ENCODE measurements at places on chromosomes 5 and 9.
A peak's percentile ranks its signal among the peaks of the same experiment; 100 is the strongest.

- no peak for ATAC-seq
Measured at GRCh38 chr9:38003946-38004808, 64.8 kb downstream of the SHB start.

GRCh38 chr5:147818290-147818689 lies 13.2 kb downstream of the SPINK1 start:
- no peak for ATAC-seq

DNA sequence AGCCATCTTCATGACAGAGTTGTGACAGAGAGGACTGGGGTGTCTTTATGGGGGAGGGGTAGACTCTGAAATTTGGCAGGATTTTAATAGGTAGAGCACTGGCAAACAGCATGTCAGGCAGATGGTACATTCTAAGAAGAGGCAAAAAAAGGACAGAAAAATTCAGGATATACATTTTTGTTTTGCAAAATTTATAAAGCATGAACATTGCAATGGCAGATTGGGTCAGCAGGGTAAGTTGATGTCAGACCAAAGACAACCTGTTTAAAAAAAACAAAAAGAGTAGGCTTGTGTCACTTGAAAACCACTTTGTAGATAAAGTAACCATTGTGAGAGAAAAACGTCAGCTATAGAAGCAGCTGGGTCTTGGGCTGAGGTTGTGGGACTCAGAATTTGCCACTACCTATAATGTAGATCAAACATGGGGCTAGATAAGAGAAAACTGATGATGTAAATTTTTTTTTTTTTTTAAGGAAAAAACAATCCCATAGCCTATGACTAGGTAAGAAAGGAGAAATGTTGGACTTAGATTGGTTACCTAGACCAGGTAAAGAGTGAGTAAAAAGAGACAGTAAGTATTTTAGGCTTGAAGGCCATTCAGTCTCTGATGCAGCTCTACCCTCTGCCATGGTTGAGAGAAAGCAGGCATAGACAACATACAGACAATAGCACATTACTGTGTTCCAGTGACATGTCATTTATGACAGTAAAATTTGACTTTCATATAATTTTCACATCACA lies 8.3 kb downstream of the CAMK4 start:
- peak; percentile 9 for ATAC-seq

- ATAC-seq, result no peak
Measured at GRCh38 chr9:93045521-93045920, 13.0 kb upstream of the SUSD3 start.

DNA sequence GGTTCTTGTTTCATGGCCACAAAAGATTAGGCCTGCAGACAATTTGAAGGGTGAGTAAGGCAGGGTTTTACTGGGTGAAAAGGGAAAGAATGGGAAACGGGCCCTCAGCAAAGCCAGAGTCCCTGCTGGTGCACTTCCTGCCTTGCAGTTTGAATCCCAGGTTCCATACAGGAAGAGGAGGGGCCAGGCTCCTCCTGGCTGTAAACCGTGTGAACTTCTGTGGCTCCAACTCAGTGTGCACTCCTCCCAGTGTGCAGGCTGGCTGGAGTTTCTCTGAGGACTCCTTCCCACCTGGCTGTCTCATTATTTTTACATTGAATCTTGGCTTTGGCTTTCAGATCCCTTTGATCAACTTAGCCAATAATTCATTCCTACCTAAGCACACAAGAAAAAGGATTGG lies 367.1 kb upstream of the KLF4 start:
- no peak for ATAC-seq

GRCh38 chr9:129220771-129221170 lies 42.7 kb upstream of the IER5L start:
- ATAC-seq, result no peak

- no peak for ATAC-seq
Measured at GRCh38 chr9:1173993-1174392, 123.8 kb downstream of the DMRT2 start.

GRCh38 chr5:16881251-16881650 lies 54.8 kb downstream of the MYO10 start:
- ATAC-seq, result no peak

GRCh38 chr5:114317751-114318150 lies 44.1 kb upstream of the KCNN2 start:
- no peak for ATAC-seq

DNA sequence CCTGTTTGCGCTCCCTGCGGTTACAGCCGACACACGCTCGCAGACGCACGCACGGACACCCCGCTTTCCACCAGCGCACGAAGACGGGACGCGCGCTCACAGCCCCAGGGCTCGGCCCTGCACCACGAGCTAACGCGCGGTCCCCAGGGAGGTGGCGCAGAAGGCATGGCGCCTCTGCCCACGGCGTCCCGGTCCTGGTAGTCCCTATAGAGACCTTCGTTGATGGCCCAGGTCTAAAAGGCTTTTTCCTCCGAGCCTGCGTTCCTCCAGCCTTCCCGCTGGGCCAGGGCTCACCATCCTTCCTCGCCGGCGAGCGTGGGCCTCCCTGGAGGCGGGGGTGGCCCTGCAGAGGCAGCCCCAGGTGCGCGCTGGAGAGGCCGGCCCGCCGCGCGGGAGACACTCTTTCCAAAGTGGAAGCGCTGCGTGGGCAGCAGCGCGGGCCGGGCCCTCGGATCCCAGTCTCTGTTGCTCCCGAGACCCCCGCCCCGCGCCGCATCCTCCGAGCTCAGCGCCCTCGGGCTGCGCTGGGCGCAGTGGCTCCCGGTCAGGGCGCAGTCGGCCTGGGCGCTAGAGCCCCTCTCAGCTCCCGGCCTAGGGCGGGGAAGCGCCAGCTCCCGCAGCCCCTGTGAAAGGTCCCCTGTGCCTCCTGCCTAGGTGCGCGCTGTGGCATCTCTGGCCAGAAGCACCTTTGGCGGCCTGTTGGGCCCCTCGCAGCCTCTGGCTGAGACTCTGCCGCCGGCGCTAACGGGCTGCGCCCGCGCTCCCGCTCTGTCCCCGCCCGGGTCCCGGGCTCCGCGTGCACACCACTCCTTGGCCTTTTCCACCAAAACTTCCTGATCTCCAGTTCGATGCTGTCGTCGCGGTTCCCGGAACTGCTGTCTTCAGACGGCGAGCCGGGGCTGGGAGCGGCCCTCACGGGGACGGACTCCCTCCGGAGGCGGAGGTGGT lies 31.9 kb upstream of the FANCC start:
- no peak for ATAC-seq

DNA sequence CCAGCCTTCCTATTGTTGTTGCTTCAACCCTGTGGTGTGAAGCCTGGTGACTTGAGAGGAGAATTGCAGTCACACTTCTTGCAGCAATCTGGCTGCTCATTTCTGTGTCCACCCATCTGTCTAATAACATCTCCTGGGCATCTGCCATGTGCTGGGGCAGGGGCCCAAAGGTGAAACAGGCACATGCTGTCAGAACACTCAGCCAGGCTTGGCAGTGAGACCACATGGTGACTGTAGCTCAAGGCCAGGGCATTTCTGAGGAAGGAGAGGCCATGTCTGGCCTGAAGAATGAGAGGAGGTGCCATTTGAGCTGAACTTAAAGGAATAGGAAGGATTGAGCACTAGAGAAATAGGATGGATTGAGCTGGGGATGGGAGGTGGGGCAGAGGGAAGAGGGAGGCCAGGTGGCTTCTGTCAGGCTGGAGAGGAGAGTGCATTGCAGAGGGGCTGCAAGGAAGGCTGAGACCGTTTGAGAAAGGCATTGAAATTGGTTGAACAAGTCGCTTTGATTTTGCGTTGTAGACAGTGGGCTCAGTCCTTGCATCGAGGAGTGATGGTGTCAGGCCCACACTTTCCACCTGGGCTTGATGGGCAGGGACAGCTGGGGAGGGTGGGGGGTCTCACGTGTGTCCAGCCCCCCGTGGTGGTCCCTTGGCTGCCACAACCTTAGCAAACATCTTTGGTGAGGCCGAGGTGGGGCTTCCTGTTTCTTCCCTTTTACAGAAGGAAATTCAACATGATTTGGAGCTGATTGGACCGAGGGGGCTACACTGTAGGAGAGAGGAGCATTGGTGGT lies 222.4 kb downstream of the CACNA1B start:
- ATAC-seq, result no peak

DNA sequence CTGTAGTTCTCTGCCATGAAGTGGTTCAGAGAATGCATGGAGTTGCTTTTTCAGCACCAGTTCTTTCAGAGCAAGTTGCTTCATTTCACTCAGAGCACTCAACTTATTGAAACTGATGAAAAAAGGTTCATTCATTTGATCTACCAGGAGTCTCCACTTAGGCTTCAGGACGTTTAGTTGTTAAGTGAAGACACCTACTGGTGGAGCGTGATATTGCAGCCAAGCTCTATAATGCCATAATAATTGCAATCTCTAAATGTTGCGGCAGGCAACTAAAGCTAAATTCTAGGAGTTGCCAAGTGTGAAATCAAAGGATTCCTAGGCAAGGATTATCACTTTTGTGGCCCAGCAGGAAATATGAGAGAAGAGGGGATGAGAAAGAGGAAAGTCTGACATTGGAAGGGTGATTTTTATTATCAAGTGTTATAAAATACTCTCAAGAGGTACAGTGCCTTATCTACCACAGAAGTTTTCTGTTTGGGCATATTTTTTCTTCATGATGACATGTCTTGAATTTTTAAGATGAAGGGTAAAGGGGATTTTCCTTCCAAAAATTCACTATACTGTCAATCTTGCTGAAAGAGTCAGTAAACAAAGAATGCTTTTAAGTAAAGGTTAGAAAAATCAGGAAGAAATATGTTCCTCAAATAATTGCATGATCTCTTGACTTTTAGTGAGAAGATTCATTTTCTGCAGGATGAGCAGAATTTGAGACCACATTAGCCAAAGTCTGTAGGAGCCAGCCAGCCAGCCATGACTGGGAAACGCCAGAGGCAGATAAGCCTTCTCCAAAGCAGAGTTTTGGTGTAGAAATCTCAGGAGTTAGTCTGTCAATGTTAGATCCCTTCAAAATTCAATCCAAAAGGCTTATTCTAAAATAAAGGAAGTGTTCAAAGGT lies 83.4 kb downstream of the SH3PXD2B start:
- ATAC-seq, result no peak
